ENCODE measurements at places on chromosomes 7 and 10. TPM values are rescaled to one million over a fixed set of nuclear protein-coding genes. Genes with fewer than 3 reads are reported as not detected.
A peak's percentile ranks its signal among the peaks of the same experiment; 100 is the strongest.

- H3K36me3 ChIP-seq, result no peaks in the 10 kb centered on the region
- no peak overlapping the region for H3K27ac ChIP-seq
- H3K27me3 ChIP-seq, result no peaks in the 10 kb centered on the region
- no peaks in the 10 kb centered on the region for H3K4me1 ChIP-seq
Observed at GRCh38 chr10:71646592-71647292, 72.8 kb downstream of the C10orf105 start.

DNA sequence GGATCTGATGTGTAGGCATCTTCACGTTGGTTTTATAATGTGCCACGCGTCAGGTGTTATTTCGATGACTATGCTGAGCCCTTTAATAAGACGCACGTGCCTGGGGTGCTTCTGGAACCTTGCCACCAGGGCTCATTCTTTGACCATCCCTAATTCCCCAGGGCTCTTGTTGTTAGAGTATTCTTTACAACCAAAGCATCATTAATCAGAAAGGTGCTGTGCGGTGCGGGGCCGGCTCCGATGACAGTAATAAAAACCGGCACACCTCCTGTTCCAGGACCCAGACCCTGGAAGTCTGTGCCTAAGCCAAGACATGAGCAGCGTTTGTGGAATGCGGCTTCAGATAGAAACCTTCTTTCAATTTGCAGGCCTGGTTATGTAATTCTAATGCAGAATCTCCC, 58.4 kb downstream of the MGMT start:
- H3K4me3 ChIP-seq, result no peak overlapping the region
- H3K27me3 ChIP-seq, result no peaks in the 10 kb centered on the region
- DNase-seq, result no peak
- H3K27ac ChIP-seq, result no peak overlapping the region
- no peaks in the 10 kb centered on the region for H3K4me1 ChIP-seq

The STAG3 gene
- 7.1 TPM for total RNA-seq

DNA sequence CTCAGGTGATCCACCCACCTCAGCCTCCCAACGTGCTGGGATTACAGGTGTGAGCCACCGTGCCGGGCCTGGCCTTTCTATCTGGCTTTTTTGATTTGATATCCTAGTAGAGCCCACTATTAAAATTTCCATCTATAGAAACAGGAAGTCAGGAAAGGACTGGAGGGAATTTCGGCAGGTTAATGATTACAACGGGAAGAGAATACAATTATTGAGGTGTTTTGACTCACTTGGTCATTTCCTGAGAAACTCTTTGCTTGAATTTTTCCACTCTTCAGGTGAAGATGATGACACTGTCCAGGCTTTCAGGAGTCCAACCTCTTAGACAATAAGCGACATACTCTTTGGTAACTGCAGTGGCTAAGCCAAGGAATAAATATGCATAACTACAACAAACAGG, 1.1 kb upstream of the MKLN1 start:
- no peaks in the 10 kb centered on the region for H3K27me3 ChIP-seq
- H3K27ac ChIP-seq, result peak overlapping the region; percentile 99
- no peak overlapping the region for H3K4me3 ChIP-seq

The PAPOLB gene
- total RNA-seq, result 1.4 TPM

Data from tibial nerve (tissue), 4 donors.